ENCODE measurements at places on chromosomes 16 and 17. TPM values are rescaled to one million over a fixed set of nuclear protein-coding genes. Genes with fewer than 3 reads are reported as not detected.
A peak's percentile ranks its signal among the peaks of the same experiment; 100 is the strongest.

The GUCY2D gene
- total RNA-seq, result not detected

The TBC1D3D gene
- total RNA-seq, result 0.23 TPM

The TBC1D16 gene
- total RNA-seq, result 96.2 TPM

The NPIPB4 gene
- total RNA-seq, result 100 TPM

The GRAPL gene
- total RNA-seq, result 1.2 TPM

The MKS1 gene
- total RNA-seq, result 38.2 TPM

The CD300H gene
- not detected for total RNA-seq

The SLC5A10 gene
- total RNA-seq, result not detected

The NLRP1 gene
- total RNA-seq, result 55.4 TPM

The KRT14 gene
- not detected for total RNA-seq

The CBFA2T3 gene
- total RNA-seq, result 4.6 TPM

The PTX4 gene
- not detected for total RNA-seq

The LPO gene
- total RNA-seq, result not detected

The MAPK7 gene
- total RNA-seq, result 39.5 TPM

The LLGL2 gene
- total RNA-seq, result 3.4 TPM

The SLFN11 gene
- total RNA-seq, result 17.6 TPM

DNA sequence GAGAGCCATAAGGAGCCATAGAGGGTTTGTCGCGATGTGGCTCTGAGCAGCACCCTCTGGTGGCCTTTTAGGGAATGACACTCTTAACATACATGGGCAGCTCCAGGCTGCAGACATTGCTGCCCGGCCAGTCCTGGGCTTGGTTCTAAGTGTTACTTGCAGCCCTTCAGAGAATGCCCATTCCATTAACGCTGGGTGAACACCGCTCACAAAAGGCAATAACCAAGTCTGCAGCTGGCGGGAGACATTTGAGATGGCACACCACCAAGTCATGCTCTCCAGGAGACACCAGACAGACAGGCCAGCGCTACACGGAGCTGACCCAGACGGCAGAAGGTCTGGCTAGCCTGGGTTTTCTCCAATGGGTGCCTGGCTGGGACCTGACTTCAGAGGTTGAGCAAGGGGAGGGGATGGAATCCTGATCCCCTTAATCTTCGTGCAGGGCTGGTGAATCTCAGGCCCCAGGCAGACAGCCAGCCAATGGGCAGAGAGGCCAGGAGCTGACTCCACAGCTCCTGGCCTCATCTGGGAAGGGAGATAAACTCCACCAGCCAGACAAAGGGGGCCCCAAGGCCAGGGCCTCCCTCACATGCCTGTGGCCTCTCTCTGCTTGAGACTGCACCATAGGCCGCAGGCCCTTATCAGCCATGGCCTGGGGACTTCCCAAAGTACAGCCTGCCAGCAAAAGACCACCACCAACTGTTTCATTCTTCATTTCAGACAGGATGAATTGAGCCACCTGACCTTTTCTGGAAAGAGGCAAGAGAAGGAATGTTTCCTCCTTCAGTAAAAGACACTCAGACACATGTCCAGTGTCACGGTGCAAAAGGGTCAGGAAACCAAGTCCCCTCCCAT lies 58.8 kb downstream of the ZDHHC7 start:
- DNase-seq, result peak; percentile 88

- no peak for DNase-seq
Measured at GRCh38 chr16:55943267-55943666, 68.1 kb upstream of the CES5A start.

DNA sequence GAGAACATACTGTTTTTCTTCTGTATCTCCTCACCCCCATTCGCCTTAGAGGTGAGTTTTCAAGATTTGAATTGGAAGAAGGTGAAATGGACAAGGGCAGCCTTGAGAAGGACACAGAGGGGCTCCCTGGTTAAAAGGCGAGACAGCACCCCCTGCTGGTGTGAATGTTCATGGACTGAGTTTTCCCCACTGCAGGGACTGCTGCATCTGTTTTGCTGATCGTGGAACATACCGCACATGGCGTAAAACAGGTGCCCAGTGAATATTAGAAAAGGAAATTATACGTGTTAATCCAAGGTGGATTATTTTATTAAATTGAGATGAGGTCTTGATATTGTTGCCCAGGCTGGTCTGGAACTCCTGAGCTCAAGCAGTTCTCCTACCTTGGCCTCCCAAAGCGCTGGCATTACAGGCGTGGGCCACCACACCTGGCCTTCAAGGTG lies 54.5 kb downstream of the NDE1 start:
- DNase-seq, result peak; percentile 91

- DNase-seq, result no peak
Measured at GRCh38 chr17:57588086-57588485, 157.0 kb downstream of the CCDC182 start.

GRCh38 chr17:57381498-57381897 lies 125.2 kb downstream of the MSI2 start:
- DNase-seq, result no peak

GRCh38 chr17:45405250-45406086 lies 27.2 kb downstream of the ARHGAP27 start:
- DNase-seq, result peak; percentile 42

- no peak for DNase-seq
Measured at GRCh38 chr17:42873315-42873714, 22.3 kb downstream of the AOC3 start.

GRCh38 chr16:57051696-57052228 lies 40.6 kb upstream of the CPNE2 start:
- DNase-seq, result no peak

DNA sequence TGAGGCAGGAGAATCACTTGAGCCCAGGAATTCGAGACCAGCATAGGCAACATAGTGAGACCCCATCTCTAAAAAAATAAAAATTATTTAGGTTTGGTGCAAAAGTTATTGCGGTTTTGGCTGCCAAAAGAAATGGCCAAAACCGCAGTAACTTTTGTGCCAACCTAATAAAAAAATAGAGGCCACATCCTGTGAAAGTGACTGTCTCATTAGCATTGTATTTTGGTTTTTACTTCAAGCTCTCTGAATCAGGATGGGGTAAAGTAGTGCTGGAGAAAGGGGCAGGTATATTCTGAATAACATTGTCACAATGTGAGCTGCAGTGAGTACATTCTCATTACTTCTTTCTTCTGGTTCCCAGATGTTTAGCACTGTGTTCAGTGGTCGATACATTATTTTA lies 36.0 kb downstream of the ATP6V0A1 start:
- no peak for DNase-seq

DNA sequence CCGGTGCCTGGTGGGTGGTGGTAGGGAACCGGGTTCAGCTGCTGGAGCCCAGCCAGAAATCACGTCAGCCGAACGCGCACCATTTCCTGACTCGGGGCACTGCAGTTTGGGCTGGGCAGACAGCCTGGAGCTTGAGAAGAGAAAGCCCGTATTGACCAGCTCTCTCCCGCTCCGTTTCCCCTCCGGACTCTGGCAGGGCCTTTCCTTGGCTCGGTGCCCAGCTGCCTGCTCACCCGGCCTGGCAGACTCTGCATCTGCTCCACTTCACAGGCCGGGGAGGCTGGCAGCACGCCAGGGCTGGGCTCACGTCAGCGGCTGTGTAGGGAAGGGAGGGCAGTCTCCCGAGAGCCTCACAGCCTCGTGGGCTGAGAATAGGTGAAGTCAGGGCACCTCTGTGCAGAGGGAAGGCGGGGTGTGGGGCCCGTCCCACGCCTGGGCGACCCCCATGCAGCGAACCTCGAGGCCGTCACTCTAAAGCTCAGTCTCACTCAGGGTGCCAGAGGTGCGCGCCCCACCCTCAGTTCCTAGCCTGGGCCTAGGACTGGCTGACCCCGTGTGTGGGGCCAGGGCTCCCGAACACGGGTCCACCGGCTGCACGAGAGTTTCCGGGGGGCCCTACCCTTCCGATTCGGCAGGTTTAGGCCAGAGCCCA lies 59.1 kb downstream of the OR1D5 start:
- no peak for DNase-seq

DNA sequence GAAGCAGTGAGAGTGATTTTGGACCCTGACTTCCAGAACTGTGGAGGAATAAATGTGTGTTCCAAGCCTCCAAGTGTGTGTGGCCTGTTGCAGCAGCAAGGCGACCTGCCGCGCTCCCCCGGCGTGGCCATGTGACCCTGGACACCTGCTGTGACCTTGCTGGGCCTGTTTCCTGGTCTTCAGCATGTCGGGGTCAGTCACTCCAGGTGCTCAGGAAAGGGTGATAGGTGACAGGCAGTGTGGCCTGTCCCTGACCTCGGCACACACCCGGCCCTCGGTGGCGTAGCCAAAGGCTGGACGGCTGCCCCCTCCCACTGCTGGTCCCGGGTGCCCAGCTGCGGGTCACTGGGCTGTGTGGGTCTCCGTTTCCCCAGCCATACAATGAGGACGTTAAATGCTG lies 31.8 kb upstream of the ZNF469 start:
- no peak for DNase-seq

GRCh38 chr17:37081287-37081686 lies 132.5 kb downstream of the AATF start:
- no peak for DNase-seq

DNA sequence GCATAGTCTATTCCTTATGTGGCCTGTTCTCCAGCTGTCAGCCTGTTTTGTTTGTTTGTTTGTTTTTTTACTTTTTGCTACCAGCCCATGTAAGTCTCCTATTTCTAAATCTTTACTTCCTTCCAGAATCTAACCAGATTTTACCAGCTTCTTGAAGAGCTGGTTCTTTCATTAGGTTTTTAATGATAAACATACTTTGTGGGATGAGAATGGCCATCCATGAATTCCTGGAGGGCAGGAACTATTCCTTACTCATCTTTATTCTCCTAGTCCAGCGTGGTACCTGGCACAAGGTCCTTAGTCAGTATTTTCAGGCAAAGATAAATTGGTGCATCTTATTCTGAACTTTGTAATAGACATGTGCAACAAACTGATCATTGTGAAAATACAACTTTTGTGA lies 17.3 kb downstream of the RSPRY1 start:
- DNase-seq, result no peak

GRCh38 chr17:962670-963069 lies 16.9 kb downstream of the NXN start:
- DNase-seq, result peak; percentile 46

- DNase-seq, result no peak
Measured at GRCh38 chr16:55280587-55280986, 43.4 kb upstream of the IRX6 start.

GRCh38 chr17:76744747-76745146 lies 6.8 kb downstream of the MFSD11 start:
- DNase-seq, result no peak

GRCh38 chr17:18318117-18318516 lies 3.0 kb downstream of the SMCR8 start:
- DNase-seq, result no peak

GRCh38 chr16:31700530-31701388 lies 172.8 kb upstream of the ZNF267 start:
- DNase-seq, result peak; percentile 67

GRCh38 chr17:44608727-44609435 lies 47.4 kb upstream of the MEIOC start:
- DNase-seq, result no peak

DNA sequence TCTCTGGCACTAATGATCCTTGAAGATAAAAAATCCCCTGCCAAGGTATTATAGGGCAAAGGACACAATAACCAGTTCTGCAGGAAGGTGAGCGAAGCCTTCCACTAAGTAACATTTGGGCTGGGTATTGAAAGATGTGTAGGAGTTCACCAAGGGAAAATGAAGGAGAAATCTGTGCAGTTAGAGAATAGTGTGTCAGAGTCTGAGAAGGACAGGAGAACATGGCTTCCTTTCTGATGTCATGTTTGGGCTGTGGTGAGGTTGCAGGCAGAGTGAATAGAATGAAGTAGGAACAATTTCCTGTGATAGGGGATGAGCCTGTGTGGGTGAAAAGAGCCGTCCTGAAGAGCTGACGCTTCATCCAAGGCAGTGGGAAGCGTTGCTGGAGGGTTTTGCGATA lies 24.1 kb upstream of the CIITA start:
- DNase-seq, result no peak

- no peak for DNase-seq
Measured at GRCh38 chr17:12627781-12628451, 37.8 kb upstream of the MYOCD start.

DNA sequence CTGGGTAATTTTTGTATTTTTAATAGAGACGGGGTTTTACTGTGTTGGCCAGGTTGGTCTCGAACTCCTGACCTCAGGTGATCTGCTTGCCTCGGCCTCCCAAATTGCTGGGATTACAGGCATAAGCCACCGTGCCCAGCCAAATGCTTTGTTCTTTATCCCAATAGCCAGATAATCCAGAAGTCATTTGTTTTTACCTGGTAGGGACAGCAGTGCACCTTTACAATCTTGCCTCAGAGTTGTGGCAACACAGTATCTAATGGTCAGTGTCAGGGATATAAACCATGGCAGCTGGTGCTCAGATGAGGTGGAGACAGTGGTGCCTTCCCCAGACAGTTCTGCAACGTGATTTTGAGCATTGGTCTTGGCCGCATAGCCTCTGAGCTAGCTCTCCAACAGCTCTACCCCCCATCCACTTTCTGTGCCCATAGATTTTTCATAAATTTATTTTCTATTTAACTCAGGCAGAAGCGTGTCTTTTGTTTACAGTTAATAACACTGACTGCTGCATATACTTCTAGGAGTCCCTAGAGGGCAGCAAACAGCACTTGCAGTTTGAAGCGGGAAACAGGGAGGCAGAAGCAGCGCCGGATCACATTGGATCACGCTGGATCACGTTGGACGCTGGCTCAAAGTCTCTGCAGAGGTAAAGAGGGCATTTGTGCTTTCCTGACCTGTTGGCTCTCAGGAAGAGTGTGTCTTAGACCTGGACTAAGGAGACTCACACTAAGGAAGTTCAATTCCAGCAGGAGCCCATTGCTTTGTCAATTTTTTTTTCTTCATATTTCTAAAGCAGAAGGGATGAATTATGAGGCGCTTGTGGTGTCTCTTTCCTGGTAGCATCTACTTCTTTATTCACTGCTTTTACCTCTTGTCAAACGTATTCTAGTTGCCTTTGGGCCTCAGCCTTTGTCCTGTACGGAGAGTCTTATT lies 5.1 kb upstream of the GGT6 start:
- peak; percentile 59 for DNase-seq

DNA sequence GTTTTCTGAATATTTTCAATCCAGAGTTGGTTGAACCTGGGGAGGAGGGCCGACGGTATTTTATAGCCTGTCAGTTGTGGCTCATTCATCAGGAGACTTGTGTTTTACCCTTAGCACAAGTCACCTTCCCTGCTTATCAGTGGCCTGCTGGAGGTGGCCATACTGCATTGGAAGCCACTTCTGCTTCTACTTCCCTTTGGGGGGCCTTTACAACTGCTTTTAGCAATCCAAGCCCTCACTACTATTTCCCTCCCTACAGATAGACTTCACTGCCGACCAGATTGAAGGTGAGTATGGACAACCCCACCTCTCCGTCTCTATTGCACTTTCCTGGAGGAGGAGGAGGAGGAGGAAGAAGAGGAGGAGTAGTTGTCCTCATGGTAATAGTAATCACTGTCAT lies 4.4 kb downstream of the MYL4 start:
- DNase-seq, result no peak
